GM04503 (cell line): ENCODE measurements at places on chromosomes 16 and 17.
A peak's percentile ranks its signal among the peaks of the same experiment; 100 is the strongest.

DNA sequence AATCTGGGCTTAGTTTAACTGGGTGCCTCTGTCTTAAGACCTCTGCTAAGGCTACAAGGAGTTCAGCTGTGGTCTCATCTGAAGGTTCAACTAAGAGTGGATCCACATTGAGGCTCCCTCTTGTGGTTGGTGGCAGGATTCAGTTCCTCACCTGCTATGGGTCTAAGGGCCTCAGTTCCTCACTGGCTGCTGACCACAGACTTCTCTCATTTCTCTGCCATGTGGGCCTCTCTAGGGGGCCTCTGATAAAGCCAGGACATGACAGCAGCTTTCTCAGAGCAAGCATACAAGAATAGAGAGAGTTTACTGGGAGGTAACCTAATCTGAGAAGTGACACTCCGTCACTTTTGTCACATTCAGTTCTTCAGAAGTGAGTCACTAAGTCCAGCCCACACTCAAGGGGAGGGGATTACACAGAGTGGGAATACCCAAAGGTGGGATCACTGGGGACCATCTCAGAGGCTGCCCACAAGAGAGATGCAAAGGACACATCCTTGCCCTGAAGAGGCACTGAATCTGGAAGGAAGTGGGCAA lies 19.2 kb upstream of the ABAT start:
- no peak for DNase-seq

DNA sequence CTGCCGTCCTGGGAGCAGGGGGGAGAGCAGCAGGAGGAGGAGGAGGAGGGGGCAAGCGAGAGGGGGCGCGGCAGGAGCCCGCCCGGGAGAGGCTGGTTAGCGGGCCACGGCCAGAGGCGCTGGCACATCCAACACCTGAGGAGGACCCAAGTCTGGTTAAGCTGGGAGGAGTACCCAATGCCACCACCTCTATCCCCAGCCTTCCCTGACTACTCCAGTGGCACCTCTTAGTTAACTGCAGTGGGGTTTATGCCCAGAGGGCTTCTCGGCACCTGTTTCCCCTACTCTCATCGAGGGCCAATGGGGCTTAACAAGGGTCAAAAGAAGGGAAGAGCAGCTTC lies 5.6 kb downstream of the PHOSPHO1 start:
- DNase-seq: no peak

GRCh38 chr16:67413978-67414911 lies 2.0 kb downstream of the ZDHHC1 start:
- DNase-seq: no peak

DNA sequence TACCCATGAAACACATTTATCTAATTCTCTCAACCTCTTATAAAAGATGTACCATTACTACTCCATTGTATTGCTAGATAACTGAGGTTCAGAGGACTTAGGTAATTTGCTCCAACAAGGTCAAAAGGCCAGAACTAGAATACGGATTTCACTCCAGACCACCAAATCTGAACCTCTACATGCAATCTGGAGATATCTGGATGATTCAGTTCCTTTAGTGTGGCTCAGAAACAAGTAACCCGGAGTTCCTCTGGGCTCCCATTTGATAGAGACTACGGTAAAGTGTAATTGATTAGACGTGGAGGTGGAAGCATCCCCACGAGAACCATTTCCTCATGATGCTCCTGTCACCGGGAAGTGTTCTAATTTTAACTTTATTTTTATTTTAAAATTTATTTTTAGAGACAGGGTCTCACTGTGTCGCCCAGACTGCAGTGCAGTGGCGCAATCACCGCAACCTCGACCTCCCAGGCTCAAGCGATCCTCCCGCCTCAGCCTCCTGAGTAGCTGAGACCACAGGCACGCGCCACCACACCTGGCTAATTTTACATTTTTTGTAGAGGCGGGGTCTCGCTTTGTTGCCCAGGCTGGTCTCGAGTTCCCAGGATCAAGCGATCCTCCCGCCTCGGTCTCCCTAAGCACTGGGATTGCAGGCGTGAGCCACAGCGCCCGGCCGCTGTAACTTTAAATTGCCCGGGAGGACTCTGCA lies 608 bp upstream of the COX10 start:
- DNase-seq: no peak

DNA sequence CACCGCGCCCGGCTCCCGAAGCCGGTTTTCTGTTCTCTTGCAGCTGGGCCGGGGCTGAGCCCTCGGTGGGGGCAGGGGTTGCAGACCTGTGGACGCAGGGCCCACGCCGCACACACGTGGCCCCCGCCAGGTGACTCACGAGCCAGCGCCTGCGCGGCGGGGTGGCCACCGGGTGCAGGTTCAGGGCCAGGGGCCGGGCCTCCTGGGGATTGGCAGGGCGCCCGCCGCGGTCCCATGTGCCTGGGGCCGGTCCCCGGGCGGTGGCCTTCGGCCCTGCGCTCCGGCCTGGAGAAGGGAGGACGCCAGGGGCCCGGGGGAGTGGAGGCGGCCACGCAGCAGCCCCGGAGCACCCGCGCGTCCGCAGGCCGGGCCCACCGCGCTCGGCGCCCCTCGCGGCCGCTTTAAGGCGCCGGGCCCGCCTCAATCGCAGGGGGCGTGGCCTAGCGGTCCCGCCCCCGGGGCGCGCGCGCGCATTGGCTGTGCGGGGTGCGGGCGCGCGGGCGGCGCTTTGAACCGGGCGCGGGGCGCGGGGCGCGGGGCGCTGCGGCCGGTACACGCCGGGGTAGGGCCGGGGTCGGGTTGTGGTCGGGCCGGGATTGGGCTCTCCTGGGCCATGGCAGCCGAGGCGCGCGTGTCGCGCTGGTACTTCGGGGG lies at the start of gene SLC25A10:
Gene SLC25A10, plus strand, starts transcription at position 471 of the 654 bp plus-strand sequence. Its CDS starts 143 bp downstream, at position 614.
- no peak for DNase-seq

DNA sequence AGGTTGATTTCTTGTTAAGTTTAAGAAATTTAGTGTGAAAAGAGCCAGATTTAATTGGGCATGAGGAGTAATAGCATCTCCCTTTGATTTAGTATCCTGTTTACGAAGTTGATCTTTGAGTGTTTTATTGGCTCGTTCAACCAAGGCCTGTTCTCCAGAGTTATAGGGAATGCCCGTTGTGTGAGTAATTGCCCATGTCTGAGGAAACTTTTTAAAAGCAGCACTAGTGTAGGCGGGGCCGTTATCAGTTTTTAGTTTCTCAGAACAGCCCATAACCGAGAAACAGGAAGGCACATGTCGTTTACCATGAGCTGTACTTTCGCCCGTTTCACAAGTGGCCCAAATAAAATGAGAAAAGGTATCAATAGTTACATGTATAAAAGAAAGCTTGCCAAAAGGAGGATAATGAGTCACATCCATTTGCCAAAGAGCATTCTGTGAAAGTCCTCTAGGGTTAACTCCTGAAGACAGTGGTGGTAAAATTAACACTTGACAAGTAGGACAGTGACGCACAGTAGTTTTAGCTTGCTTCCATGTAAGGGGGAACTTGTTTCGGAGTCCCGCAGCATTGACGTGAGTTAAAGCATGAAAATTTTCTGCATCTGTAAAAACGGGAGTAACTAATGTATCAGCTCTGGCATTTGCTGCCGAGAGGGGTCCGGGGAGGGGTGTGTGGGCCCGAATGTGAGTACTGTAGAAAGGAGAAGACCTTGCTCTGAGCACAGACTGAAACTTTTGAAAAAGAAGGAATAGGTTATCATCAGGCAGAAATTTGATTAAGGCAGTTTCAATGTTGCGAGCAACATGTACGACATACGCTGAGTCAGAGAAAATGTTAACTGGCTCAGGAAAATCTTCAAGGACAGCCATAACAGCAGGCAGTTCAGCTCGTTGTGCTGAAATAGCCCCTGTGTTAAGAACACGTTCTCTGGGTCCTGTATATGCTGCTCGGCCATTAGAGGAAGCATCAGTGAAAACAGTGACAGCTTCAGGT lies 18.5 kb upstream of the KCTD5 start:
- no peak for DNase-seq

- peak; percentile 25 for DNase-seq
These were observed 556 bp upstream of the SPNS1 start for GRCh38 chr16:28974007-28974436.

DNA sequence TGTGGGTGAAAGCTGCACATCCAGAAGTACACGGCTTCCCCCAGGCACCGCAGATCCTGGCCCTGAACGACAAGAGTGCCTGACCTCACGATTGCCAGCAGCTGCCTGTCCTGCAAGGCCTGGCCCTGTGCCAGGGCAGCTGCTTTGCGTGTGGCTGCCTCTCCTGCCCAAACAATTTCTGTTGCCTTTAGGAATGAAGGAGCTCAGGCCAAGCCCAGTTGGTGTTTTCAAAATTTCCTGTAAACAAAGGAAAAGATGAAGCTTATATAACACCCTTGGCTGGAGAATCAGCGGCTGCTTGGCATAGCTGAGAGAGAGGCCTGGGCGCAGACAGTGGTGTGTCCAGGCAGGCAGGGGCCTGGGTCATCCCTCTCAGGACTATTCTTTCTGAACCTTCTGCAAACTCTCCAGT lies 11.7 kb upstream of the SLC47A2 start:
- DNase-seq: peak; percentile 91

DNA sequence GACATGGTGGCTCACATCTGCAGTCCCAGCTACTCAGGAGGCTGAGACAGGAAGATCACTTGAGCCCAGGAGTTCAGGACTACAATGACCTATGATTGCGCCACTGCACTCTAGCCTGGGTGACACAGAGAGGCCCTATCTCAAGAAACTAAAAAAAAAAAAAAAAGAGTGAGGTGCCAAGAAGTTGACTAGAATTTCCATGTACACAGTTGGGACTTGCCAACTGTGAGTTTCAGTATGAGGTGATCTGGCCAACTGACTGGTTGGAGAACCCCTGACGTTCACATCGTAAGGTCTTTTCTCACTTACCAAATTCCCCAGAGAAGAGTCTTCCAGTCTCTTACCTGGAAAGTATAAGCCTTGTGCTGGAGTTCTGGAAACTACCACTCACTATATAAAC lies 3.1 kb upstream of the MED11 start:
- no peak for DNase-seq

- DNase-seq: no peak
These were observed 14.6 kb downstream of the RECQL5 start for GRCh38 chr17:75652341-75652740.

DNA sequence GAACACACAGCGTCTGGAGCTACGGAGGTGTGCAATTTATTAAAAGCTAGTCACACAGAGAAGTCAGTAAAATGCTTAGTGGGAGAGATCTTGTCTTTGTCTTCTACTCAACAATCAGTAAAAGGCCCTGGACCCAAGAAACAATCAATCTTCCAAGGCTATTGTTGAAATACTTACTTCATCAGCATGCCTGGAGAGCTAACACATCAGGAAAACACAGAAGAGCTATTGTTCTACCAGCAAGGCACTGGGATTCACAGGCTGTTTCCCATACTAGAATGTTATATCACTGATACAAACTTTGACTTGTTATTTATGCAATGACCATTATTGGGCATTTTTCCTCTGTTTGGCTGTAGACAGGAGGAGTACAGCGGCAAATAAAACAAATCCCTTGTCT lies 247.8 kb upstream of the ERCC4 start:
- no peak for DNase-seq

- DNase-seq: no peak
These were observed 12.9 kb downstream of the VASN start for GRCh38 chr16:4384509-4384942.

DNA sequence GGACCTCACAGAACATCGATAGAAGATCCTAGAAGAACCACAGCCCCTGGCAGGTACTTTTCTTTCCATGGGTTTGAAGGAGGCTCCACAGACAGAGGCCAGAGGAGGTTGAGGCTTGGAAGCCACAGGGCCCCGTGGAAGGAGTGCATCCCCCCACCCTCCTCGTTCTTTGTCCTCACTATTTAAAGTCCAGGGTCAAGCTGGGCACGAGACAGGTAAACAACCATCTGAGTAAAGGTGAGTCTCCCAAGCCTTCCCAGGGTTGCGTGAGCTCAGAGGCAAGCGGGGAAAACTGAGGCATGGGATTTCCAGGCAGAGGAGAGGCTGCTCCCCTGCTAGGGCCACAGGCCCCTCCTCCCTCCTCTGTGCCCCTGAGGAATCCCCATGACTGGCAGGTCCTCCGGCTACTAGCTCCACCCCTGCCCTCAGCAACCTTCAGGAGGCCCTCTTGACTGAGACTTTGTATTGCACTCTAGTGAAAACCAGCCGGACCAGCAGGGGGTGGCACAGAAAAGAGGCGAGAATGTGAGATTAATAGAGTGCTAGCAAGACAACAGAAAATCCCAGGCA lies 927 bp upstream of the SULT1A2 start:
- no peak for DNase-seq

GRCh38 chr17:65442691-65443090 lies 118.8 kb downstream of the AXIN2 start:
- no peak for DNase-seq

- no peak for DNase-seq
These were observed at the start of gene TRPV3 for GRCh38 chr17:3557768-3558583. TRPV3 (minus strand) TSS chr17:3557812; CDS start chr17:3554850, 2,962 bp downstream.

DNA sequence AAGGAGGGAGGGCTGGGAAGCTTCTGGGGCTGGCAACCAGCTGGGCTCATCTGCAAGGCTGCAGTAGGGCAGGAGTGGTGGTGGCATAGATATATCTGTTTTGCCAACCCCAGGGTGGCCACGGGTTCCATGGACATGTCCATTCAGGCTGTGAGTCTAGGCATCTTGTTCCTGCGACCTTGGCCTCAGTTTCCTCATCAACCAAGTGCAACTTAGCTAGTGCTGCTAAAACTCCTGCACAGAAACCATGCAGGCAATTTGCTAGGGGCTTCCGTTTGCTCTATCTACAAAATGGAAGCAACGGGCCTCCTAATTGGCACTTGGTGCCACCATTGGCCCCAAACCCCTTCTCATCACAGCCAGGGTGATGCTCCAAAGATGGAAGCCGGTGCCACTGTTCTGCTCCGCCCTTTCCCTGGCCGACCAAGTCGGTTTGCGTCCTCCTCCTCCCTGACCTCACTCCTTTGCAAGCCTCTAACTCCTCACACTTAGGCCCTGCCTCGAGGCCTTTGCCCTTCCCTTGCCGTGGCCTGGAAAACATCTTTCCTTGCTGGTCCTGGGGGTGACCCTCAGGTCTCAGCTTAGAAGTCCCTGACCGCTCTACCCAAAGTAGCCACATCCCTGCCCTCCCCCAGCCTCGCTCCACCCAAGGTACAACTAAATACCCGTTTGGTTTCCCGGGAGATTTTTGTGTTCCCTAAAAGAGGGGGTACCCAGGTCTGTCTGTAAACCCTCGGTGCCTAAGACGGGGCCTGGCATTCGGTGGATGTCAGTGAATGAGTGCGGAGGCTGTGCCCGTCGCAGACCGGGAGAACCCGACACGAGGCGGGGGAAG lies 1.2 kb downstream of the SREBF1 start:
- no peak for DNase-seq

GRCh38 chr16:83819361-83819760 lies 11.6 kb downstream of the HSBP1 start:
- no peak for DNase-seq
